Activated CD8-positive, alpha-beta memory T cell treated with anti-CD3 and anti-CD28 coated beads, Interleukin-2, amount 10 ng/mL, durations not matched to agents 7 days and 5 days (primary cell): ENCODE measurements at places on chromosomes 12 and 14. TPM values are rescaled to one million over a fixed set of nuclear protein-coding genes. Genes with fewer than 3 reads are reported as not detected.

DNA sequence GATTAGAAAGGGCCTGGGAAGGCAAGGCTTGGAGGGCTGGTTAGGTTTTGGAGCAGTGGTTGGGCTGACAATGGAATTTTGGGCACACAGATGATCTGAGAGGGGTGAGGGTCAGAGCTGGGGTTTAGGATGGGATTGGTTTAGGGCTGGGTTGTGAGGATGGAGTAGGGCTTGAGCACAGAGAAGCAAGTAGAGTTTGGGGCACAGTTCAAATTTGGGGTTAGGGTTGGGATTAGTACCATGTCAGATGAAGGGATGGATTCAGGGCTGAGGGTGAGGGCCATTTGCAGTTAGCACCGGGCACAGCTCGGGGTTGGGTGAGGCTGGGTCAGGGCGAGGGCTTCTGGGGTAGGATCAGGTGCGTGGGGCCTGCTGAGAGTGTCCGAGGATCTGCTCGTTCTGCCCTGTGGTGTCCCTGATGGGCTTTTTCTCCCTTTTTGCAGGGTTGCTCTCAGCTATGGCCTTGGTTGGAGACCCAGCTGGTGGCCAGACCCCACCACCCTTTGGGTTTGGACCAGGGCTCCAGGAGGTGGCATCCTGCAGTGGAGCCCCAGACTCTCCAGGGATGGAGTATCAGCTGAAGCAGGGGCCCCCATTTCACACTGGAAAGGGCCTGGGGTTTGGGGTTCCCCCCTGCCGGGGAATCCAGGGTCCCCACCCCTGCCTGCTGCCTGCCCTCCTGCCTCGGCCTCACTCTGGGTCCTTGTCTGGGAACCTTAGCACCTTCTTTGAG, 45.6 kb downstream of the KRT80 start:
- no peaks in the 10 kb centered on the region for H3K4me1 ChIP-seq
- H3K27ac ChIP-seq, result peak overlapping the region; percentile 5
- no peak overlapping the region for H3K4me3 ChIP-seq

DNA sequence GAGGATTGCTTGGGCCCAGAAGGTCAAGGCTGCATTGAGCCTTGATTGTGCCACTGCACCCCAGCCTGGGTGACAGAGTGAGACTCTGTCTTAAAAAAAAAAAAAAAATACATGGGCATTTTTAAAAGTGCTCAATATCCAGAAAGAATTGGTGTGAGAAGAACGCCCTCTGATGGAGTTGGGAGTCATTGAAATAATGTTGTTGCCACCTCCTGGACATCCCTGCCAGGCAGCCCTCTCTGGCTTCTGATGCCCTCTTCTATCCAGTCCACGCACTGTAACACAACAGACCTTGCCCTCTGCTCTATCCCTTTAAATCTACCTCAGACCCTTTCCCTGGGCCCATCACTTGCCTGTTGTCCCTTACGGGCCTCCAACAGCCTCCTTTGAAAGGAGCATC, 4.9 kb downstream of the PTGDR start:
- no peak overlapping the region for H3K27ac ChIP-seq
- H3K27me3 ChIP-seq, result peaks cover 33% of the 10 kb centered on the region
- peaks cover 18% of the 10 kb centered on the region for H3K4me1 ChIP-seq
- no peak for DNase-seq
- no peak overlapping the region for H3K4me3 ChIP-seq
- peaks cover 3% of the 10 kb centered on the region for H3K36me3 ChIP-seq

- peaks cover 48% of the 10 kb centered on the region for H3K27me3 ChIP-seq
- H3K4me1 ChIP-seq, result no peaks in the 10 kb centered on the region
- no peak for DNase-seq
- no peak overlapping the region for H3K4me3 ChIP-seq
- H3K27ac ChIP-seq, result no peak overlapping the region
Measured at GRCh38 chr14:76736514-76736913, 24.8 kb upstream of the VASH1 start.

DNA sequence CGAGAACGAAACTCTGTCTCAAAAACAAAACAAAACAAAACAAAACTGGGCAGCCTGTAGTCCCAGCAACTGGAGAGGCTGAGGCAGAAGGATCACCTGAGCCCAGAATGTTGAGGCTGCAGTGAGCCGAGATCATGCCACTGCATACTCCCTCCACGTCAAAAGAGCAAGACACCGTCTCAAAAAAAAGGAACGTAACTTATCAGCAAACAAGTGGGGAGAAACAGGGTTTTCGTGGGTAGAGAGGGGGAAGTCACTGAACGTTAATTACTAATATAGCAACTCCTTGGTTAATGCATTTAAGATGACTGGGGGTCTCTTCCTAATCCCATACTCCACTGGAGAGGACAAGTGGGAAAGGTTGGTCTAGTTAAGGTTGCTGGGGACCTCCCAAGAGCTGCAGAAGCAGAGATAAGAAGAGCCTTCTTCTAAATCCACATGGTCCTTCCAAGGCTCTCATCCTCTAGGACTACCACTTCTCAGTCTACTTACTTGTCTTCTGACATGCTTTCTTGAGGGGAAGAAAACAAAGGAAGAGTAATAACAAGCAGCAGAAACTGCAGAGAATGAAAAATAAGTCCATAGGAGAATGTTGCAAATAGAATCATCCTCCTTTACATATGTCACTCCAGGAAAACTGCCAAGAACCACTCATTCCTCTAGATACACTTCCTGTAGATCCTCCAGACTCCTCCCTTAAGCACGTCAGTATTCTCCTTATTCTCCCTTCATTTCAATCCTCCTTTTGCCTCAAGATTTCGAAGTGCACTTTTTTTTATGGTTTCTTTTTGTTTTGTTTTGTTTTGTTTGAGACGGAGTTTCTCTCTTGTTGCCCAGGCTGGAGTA, 5.8 kb downstream of the NUMB start:
- peaks cover 35% of the 10 kb centered on the region for H3K4me1 ChIP-seq
- H3K4me3 ChIP-seq, result peak overlapping the region; percentile 40
- peaks cover 1% of the 10 kb centered on the region for H3K36me3 ChIP-seq
- DNase-seq, result no peak
- no peaks in the 10 kb centered on the region for H3K27me3 ChIP-seq
- peak overlapping the region; percentile 67 for H3K27ac ChIP-seq

DNA sequence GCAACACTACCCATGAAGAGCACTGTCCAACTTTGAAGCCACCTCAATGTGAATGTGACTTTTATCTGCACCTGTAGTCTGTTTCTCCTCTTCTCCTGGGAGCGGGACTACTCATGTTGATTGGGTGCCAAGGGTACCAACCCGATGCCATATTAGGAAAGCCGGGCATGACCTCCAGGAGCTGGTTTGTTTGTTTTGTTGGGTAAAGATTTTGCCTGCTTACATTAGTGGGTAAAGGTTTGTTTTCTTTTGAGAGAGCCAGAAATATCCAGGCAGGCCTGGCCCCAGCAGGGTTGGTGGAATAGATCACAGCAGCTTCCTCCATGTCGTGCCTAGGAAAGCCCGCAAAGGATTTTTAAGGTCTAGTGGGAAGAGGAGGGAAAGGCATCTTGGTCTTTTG, 19.7 kb upstream of the ITPK1 start:
- peaks cover 5% of the 10 kb centered on the region for H3K4me1 ChIP-seq
- H3K27me3 ChIP-seq, result no peaks in the 10 kb centered on the region
- no peak overlapping the region for H3K4me3 ChIP-seq
- no peaks in the 10 kb centered on the region for H3K36me3 ChIP-seq
- no peak for DNase-seq
- H3K27ac ChIP-seq, result no peak overlapping the region

DNA sequence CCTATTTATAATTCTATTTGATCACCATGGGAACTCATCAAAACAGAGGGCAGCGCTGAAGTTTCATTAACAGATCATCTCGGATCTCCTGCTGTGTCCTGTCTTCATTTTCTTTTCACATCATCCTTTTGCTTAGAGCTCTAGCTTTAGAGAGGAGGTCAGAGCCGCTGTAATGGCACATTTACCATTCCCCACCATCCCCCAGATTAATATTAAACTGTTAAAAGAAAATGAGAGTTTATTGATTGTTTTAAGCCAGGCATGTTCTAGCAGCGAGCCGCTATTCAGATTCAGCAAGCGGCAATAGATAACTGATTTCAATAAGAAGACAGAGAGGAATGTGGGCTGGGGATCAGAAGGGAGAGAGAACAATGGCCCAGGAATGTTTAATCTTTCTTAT, 308.8 kb downstream of the EGLN3 start:
- H3K27ac ChIP-seq, result no peak overlapping the region
- no peaks in the 10 kb centered on the region for H3K36me3 ChIP-seq
- no peaks in the 10 kb centered on the region for H3K27me3 ChIP-seq

DNA sequence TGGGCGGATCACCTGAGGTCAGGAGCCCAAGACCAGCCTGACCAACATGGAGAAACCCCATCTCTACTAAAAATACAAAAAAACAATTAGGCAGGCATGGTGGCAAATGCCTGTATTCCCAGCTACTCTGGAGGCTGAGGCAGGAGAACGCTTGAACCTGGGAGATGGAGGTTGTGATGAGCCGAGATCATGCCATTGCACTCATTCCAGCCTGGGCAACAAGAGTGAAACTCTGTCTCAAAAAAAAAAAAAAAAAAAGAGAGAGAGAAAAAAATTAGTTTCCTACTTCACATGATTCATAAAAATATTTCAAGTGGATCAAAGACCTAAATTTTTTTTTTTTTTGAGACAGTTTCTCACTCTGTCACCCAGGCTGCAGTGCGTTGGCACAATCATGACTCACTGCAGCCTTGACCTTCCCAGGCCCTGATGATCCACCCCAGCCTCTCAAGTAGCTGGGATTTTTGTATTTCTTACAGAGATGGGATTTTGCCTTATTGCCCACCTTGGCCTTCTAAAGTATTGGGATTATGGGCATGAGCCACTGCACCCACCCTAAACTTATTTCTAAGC, 24.9 kb downstream of the FCF1 start:
- DNase-seq, result no peak
- peaks cover 30% of the 10 kb centered on the region for H3K36me3 ChIP-seq
- no peak overlapping the region for H3K27ac ChIP-seq

- no peak overlapping the region for H3K27ac ChIP-seq
- no peak for DNase-seq
- peaks cover 9% of the 10 kb centered on the region for H3K4me1 ChIP-seq
- H3K36me3 ChIP-seq, result peaks cover 1% of the 10 kb centered on the region
- no peak overlapping the region for H3K4me3 ChIP-seq
Measured at GRCh38 chr14:73232984-73233383, 4.3 kb upstream of the PAPLN start.

ZNF140 gene
- 13.6 TPM for total RNA-seq

DNA sequence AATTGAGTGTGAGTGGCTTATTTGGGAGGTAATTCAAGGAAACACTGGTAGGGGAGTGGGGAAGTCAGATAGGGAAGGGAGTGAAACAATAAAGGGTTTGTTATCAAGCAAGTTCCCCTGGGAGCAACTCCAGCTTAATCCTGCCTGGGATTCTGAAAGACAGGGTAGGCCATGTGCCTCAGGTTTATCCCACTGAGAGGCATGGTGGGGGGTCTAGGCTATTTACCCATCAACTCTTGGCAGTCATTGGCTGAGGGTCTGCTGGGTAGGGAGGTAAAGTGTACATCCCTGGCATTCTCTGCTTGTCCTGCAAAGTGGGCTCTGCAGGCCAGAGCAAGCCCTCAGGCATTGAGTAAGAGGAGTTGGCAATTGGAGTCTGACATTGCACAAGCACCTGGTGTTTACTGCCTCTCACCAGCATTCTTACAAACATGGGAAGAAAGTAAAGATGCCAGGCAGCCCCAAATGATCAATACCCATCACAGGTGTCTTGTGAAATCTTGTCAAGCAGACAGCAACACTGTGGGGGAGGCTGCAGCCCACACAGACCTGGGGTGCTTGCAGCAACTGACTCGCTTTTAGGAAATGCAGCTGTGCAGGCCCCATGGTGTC, 169.3 kb downstream of the KTN1 start:
- DNase-seq, result no peak
- H3K27ac ChIP-seq, result no peak overlapping the region

- H3K4me1 ChIP-seq, result no peaks in the 10 kb centered on the region
- no peak overlapping the region for H3K4me3 ChIP-seq
- H3K36me3 ChIP-seq, result no peaks in the 10 kb centered on the region
- H3K27me3 ChIP-seq, result no peaks in the 10 kb centered on the region
Measured at GRCh38 chr14:26987744-26988363, 390.0 kb upstream of the NOVA1 start.

- H3K4me1 ChIP-seq, result peaks cover 13% of the 10 kb centered on the region
- no peaks in the 10 kb centered on the region for H3K36me3 ChIP-seq
- peak within 1 kb of the TSS; percentile 69 for H3K4me3 ChIP-seq
- H3K27me3 ChIP-seq, result peaks cover 12% of the 10 kb centered on the region
- peak; percentile 65 for DNase-seq
- H3K27ac ChIP-seq, result peak within 1 kb of the TSS; percentile 82
Measured at GRCh38 chr12:113422030-113422885, at the start of gene SDSL. Gene SDSL, plus strand, starts transcription at chr12:113422380. Its CDS starts 5,603 bp downstream, at chr12:113427983.

TAS2R7 gene
- not detected for total RNA-seq

DNA sequence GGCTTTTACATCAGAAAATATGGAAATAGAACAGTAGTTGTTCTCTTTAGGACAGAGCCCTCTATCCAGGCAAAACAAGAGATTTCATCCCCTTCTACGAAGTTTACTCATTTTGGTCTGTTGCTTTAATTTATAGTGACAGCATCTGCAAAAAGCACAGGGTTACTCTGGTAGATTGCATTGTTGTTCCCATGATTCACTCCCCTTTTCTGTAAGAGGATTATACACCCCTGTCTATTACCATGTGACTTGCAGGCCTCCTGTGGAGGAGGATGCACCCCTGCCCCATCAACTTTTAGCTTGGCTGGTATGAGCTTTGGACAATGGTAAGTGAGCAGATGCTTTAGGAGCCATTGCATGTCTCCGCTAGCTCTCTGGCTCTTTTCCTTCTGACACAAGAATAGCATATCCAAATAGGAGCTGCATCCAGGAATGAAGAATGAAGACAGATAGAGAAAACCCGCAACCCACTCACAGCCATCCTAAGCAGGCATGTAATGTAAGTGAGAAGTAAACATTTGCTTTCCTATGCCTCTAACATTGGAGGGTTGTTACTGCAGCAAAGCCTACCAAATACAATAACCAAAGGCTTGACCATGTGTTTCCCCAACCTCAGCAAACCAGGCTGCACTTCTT, 304.2 kb downstream of the AKAP6 start:
- DNase-seq, result no peak
- no peak overlapping the region for H3K27ac ChIP-seq
- H3K4me1 ChIP-seq, result no peaks in the 10 kb centered on the region
- no peaks in the 10 kb centered on the region for H3K36me3 ChIP-seq

PIWIL1 gene
- total RNA-seq, result not detected

GRCh38 chr14:80560800-80561657, 349.7 kb upstream of the DIO2 start:
- no peak for DNase-seq
- H3K27me3 ChIP-seq, result no peaks in the 10 kb centered on the region
- H3K36me3 ChIP-seq, result no peaks in the 10 kb centered on the region
- no peaks in the 10 kb centered on the region for H3K4me1 ChIP-seq
- no peak overlapping the region for H3K4me3 ChIP-seq

AGAP2 gene
- total RNA-seq, result 72.7 TPM

GRCh38 chr12:5335069-5335468, 96.8 kb upstream of the NTF3 start:
- H3K4me1 ChIP-seq, result no peaks in the 10 kb centered on the region
- H3K27ac ChIP-seq, result no peak overlapping the region
- no peaks in the 10 kb centered on the region for H3K36me3 ChIP-seq
- DNase-seq, result no peak
- H3K4me3 ChIP-seq, result no peak overlapping the region

LRP6 gene
- 0.28 TPM for total RNA-seq

ADAM20 gene
- 0.16 TPM for total RNA-seq
